ENCODE measurements at places on chromosomes 4 and X.

GRCh38 chr4:118224243-118224829, 128.5 kb downstream of the PRSS12 start:
- DNase-seq, result no peak

DNA sequence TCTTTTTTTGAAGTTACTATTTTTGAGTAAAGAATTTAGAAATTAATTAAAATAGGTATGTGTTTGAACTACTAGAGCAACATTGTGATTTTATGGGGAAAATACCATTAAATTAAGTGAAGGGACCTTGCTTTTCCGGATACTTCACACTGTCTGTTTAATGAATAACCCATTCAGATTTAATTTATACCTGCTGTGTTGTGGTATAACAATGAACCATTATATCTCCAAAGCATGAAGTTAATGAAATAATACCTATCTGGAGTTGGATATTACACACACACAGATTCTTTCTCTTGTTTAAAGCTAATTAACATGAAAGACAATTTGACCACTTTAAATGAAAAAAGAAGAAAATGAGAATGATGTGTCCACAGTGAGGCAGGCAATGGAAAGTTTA, 195.0 kb upstream of the GPRIN3 start:
- no peak for DNase-seq

DNA sequence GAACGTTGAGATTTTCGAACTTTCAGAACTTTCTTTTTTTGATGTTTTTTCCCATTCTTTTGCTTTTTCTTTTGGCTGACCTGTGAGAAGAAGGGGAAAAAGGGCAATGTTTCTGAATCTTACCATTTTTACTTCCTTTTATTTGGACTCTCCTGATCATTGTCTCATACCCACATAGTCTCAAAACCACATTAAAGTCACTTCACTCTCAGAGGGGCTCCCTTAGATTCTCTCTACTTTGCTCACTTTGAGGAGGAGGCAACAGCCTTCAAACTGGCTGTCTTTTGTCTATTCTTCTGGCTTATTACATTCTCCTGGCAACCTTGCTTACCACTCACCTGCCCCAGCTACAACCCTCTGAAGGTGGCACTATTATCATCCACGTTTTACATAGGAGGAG, 3.7 kb downstream of the CXCL9 start:
- no peak for DNase-seq

- peak; percentile 18 for DNase-seq
These were observed 32.4 kb upstream of the PDLIM3 start for GRCh38 chr4:185567381-185568376.

GRCh38 chrX:307261-308111, 11.1 kb downstream of the GTPBP6 start:
- DNase-seq, result no peak

DNA sequence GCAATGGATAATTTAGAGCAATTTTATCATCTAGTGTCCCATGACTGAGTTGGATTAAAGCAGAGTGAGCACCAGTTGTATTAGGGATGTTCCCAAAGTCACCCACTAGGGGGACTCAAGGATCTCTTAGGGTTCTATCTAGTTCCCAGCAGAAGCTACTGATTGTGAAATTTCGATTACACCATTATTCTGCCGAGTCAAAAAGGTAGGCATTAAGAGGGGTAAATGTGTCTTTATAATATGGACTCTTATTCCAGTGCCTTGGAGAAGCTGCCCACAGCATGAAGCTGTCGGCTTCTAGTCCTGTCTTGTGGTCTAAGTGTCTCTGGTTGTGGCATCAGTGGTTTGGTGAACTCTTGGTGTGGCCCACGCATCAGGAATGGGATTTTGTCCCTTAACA, 53.3 kb downstream of the RGS12 start:
- DNase-seq, result peak; percentile 41

DNA sequence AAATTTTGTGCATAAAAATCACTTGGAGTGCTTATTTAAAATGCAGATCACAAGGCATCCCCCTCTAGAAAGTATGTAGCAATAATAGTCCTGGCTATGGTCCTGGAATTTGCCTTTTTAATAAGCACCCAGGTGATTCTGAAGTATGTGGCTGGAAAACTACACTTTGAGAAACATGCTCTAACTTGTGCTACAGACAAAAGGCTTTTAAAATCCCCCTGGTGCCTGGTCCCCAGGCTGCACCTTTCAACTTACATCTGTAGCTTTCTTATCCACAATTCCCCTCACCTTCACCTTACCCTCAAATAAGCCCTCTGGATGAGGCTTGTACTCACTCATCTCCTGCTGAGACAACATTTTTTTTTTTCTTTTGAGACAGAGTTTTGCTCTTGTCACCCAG, 21.1 kb downstream of the ART3 start:
- DNase-seq, result no peak

DNA sequence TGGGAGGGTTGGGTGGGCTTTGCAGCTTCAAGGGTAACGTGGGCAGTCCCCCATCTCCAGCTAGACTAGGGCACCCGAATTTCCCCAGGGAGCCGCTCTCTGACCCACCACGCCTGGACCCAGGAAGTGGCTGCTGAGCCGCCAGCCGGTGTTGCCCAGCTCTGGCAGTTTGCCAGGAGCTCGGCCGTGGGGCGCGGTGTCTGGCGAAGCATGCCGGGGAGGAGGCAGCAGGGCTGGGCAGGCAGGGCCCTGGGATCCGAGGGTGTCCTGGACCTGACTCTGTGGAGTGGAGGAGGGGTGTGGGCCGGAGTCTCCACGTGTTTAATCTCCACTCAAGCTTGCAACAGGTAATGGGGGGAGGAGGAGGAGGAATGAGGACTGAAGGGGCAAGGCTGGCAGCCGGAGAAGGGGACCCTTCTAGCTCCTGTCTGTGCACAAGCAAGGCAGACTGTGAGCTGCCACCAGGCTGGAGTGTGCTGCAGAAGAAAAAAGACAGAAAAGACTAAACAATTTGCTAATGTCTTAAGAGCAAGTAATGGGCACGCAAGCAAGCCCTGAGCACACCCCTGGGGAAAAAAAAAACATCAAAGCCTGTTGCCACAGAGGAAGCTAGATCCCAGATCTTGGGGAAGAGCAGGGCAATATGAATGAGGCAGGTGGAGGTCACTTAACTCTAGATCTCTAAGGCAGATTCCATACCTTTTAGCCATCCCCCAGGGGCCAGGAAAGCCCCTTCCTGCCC, 2.4 kb downstream of the LONRF3 start:
- no peak for DNase-seq

DNA sequence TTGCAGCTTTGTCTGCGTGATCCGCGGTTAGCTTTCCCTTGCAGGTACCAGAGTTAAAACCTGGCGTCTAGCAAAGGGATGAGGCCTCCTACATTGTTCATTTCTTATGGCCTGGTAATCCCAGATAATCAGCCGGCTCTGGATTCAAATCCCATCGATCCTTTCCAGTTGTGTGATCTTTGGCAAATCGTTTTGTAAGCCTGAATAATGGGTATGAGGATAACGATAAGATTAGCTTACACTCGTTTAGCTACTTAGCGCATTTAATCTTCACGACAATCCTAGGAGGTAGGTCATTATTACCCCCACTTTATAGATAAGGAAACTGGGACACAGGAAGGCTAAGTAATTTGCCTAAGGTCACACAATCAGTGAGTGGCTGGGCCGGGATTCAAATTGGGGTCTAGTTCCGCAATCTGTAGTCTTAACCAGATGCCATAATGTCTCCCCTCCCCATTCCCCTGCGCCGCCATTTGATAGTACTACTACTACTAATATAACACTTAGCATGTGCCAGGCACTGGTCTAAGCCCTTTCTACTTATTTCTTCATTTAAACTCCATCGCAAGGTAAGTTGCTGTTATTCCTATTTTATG, 1.7 kb upstream of the UBA1 start:
- no peak for DNase-seq

DNA sequence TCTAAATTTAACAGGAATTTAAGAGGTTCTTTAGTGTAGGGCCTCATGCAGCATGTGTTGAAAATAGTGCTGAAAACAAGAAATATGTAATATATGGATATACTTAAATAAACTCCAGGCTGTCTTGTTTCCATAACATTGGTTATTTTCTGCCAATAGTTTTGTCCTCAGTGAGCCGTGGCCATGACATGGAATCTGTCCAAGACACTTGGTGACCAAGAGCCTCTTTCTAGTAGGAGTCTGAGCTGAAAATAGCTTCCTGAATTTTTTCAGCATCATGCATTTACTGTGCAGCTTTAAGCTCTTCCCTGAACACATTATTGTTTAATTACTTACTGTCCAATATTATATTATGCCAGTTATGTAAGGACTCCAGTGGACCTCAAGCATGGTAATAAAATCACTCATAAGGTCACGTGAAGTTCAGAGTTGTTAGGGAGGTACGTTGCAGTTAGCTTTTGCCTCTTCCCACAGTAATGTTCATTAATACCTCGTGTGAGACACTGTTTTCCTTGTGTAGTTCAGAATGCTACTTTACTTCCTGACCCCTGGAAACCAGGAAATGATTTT, 488.2 kb downstream of the GRID2 start:
- DNase-seq, result no peak

GRCh38 chr4:100510551-100510950, 7.3 kb downstream of the EMCN start:
- DNase-seq, result no peak

DNA sequence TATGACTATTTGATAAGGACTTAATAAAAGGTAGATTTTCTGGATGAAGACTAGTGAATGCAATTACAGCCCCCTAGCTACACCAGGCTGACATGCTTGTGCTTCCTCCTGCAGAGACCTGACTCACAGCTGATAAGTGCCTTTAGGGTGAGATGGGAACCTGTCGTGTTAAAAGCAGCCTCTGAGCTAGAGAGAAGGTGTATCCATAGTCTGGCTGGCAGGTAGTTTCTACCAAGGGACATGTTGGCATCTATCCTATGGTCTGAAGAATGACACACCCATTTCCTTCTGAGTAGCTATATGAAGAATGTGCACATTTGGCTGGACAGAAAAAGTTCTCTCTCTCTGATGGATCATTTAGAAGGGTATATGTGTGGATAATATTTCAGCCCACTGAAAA, 64.1 kb downstream of the PARM1 start:
- DNase-seq, result no peak

DNA sequence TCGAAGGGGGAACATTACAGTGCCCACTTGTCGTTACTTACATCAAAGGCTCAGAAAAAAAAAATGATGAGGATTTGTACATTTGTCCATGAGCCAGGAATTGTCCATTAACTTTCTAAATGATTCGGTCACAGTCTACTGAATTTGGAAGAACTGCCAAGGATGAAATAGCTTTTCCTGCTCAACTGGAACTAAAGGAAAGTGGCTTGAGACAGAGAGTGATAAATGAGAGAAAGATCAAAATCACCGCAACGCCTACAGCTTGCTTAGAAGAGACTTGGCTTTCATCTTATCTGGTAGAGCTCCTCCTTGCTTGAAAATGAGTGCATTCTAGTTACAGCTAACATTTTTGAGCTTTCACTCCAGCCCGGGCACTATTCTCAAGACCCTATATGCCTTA, 55.5 kb upstream of the ADGRG2 start:
- no peak for DNase-seq

- DNase-seq, result no peak
These were observed 31.4 kb upstream of the FHL1 start for GRCh38 chrX:136115904-136116297.

DNA sequence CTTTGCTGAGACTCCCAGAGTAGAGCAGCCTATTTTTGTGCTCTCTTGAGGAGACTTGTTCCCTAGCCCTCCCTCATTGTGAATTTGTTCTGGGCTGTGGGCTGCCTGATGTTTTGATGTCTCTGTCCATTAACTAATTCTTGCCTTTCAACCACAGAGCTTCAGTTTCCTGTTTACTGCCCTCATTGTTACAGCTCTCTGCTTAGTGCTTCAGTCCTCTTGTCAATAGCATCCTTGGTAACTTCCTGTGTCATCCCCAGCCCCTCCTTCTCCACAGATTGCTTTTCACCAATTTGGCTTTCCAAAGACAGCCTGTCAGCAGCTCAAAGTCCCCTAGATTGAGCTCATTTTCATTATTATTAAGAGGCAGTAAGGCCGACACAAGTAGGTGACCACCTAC, 69.9 kb downstream of the COX7B2 start:
- DNase-seq, result no peak

DNA sequence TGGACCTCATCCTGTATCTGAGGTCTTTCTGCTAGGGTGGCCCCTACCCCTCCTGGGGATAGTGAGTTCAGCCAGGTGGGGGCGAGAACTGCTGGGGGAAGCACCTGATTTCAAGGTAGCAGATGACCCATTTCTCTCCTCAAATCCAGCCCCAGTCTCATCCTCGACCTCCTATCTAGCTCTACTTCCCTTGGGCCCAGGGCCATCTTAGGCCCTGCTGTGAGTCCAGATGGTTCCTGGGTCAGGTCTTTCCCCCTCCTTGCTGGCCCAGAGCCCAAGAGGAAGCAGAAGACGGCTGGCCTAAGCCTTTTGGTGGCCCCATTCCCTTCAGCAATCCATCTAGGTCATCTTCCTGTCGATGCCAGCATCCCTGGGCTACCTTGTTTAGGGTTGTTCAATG, 3.3 kb downstream of the CDK16 start:
- DNase-seq, result no peak

DNA sequence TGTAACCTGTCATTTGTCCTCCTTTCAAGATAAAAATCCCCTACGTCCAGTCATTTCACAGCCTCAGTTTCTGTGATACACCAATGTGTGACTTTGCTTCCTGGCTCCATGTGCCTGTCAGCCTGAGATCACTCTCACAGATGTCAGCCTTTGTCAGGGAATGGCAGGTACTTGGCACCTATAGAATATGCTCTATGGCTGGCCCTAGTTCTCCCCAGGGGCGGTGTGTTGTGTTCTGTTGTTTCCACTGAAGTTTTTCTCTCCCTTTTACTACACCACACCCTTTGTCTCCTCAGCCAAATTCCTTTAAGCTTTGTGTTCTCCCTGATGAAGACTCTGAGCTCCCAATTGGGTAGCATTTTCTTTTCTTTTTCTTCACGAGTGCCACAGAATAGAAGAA, 81.7 kb downstream of the ALPK1 start:
- DNase-seq, result no peak

- no peak for DNase-seq
These were observed 14.5 kb upstream of the CCNA2 start for GRCh38 chr4:121838136-121838535.

GRCh38 chrX:139798701-139799100, 90.7 kb upstream of the MCF2 start:
- DNase-seq, result no peak

GRCh38 chr4:175246941-175247340, 328.8 kb downstream of the ADAM29 start:
- no peak for DNase-seq

- no peak for DNase-seq
These were observed 3.9 kb upstream of the SYNPO2 start for GRCh38 chr4:118884716-118885115.
